ENCODE measurements at places on chromosomes 2 and 18.

DNA sequence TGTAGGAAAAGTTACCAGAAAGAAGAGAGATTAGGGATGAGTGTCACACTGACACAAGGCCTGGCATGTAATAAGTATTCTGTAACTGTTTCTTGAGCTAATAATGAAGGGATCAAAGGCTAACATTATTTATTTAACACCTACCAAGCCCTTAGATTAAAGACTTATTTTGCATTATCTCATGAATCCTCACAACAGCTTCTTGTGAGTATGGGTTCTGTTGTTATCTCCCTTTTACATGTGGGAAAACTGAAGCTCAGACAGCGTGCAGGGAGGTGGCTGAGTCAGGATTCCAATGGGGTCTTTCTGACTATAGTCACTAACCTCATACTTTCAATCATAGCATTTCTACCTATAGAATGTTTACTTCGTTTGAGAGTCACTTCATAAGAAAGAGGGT is 79.0 kb upstream of the PROKR1 start:
- no peak for DNase-seq

DNA sequence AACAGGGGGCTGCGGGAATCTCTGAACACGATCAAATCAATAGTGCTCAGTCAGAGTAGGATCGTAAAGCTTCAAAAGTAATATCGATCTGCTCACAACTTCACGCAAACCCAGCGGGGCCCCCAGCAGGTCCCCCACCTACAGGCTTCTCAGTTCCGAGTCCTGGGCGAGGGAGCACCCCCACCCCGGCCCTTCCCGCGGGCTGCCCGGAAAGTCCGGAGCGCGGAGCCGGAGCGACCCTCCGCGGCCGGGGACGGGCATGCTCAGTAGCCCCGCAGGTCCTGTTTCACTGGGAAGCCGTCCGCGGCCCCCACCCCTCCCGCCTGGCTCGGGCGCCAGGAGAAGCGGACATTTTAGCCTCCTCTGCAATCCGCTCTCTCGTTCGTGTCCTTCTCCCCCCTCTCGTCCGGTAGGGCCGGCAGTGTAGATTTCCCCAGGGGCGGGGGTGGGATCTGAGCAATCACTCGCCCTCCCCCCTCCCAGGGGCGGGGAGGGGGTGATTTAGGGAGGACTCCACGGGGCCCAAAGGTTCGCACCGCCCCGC is 3.3 kb upstream of the SPRED2 start:
- no peak for DNase-seq

DNA sequence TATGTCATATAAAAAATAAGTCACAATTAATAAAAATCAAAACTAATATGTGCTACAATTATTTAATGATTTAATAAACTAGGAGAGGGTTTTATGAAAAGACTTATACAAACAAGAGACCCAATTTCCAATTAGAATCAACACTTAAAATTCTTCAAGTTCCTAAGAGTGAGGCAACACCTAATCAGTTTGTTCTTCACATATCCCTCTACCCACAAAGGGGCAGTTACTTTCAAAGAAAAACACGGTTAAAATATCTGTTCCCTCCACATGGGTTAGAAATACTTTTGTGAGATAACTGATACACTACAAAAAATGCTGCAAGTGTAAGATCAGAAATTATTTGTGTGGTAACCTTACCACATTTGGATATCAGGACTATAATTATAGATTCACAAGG is 357.0 kb downstream of the ERBB4 start:
- no peak for DNase-seq

DNA sequence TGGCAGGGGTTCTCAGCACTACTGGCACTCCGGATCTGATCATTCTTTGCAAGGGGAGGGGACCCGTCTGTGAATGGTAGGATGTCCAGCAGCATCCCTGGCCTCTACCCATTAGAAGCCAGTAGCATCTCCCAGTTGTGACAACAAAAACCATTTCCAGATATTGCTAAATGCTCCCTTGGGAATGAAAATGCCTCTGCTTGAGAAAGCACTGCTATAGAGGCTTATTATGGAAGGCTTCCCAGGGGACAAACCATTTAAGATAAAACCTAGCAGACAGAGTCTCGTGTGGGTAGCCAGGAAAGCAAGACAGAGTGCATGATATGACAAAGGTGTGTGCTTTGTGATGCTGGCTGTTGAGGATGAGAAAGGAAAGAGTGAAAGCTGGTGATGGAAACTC is 273.7 kb downstream of the TMX3 start:
- no peak for DNase-seq

GRCh38 chr2:23562143-23562542 is 177.2 kb downstream of the KLHL29 start:
- DNase-seq = no peak

- DNase-seq = peak; percentile 14
These were observed 114.5 kb downstream of the INSIG2 start for GRCh38 chr2:118202707-118203303.

DNA sequence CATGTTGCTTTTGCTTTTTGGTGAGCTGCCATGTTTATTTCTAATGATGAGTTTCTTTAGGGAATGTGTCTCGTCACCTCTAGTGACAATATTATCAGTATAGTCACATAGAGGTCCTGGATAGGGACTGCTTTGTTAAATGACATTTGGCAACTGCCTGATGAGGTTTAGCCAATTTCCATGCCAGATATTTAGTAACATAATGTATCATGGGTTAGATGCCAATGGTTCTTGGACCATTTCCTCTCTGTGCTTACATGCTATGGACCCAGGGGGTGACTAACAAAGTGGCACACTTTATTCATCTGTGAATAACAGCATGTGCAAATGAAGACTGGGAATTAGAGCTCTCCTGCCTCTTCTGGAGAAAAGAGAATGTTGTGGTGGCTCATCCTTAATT is 56.2 kb upstream of the RAB27B start:
- DNase-seq = no peak

- no peak for DNase-seq
These were observed 15.1 kb downstream of the ALLC start for GRCh38 chr2:3672861-3673678.

- no peak for DNase-seq
These were observed 88.7 kb downstream of the ADAM23 start for GRCh38 chr2:206531996-206532543.

- no peak for DNase-seq
These were observed 79.5 kb downstream of the COX7A2L start for GRCh38 chr2:42281416-42282081.

GRCh38 chr2:180367815-180368214 is 360.7 kb upstream of the CWC22 start:
- DNase-seq = no peak

- DNase-seq = no peak
These were observed 47.4 kb upstream of the RAPH1 start for GRCh38 chr2:203582468-203582867.

All from stimulated activated CD8-positive, alpha-beta memory T cell treated with anti-CD3 and anti-CD28 coated beads, Interleukin-4, amount 100 ng/mL, for 4 hours (primary cell).